ENCODE measurements at places on chromosomes 3 and 15. TPM values are rescaled to one million over a fixed set of nuclear protein-coding genes. Genes with fewer than 3 reads are reported as not detected.

CLK3 gene
- total RNA-seq, result 61.9 TPM

NEO1 gene
- 94.4 TPM for total RNA-seq

ALDH1A2 gene
- total RNA-seq, result 7.0 TPM

KLHL6 gene
- total RNA-seq, result 0.77 TPM

GOLGA6A gene
- 0.83 TPM for total RNA-seq

ATP13A5 gene
- 5.0 TPM for total RNA-seq

KPNA4 gene
- 55.1 TPM for total RNA-seq

DNA sequence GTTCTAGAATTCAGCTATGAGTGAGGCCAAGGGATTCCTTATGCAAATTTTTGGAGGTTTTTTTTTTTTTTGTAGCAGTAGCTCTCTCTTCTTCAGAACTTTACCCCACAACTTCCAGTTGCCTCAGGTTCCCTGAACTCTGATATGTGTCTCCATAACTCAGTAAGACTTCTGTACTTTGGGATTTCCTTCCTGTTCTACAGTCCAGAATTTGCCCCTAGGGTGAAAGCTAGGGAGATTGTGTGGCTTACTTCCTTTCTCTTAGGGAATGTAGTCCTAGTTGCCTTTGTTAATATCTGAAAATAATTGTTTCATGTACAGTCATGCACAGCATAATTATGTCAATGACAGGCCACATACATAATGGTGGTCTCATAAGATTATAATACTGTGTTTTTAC lies 30.8 kb downstream of the LRRC28 start:
- no peak for DNase-seq

GRCh38 chr3:108403686-108404345 lies 106.6 kb downstream of the MYH15 start:
- no peak for DNase-seq

DNA sequence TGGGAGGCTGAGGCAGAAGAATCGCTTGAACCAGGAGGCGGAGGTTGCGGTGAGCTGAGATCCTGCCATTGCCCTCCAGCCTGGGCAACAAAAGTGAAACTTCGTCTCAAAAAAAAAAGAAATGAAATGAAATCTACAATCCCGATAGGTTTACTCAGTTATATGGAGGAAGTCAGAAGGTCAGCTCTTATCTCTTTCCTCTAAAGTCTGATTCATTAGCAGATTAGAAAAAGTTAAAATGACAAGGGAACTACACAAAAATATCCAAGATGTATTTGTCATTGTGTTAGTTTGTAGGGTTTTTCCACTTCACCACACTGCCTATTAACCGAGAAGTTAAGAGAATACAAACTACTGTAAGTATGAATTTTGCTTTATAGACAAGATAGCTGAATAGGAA lies 420.6 kb downstream of the SHQ1 start:
- no peak for DNase-seq

DNA sequence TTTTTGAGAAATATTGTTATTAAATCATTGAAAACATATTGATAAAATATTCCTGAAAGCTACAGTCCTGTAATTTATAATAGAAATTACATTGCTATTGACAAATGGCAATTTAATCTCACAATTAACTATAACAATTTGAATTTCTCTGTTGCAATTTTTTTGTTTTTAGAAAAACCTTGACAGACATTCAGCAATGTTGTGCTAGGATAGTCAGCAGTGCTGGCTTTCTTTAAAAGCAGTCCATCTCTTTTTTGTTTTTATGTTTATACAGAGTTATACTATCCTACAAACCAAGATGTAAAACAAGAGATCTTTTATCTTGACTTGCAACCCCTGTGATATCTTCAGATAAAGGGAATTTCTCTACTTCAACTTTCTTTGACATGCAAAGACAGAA lies 93.1 kb downstream of the TUSC7 start:
- DNase-seq, result no peak

DNA sequence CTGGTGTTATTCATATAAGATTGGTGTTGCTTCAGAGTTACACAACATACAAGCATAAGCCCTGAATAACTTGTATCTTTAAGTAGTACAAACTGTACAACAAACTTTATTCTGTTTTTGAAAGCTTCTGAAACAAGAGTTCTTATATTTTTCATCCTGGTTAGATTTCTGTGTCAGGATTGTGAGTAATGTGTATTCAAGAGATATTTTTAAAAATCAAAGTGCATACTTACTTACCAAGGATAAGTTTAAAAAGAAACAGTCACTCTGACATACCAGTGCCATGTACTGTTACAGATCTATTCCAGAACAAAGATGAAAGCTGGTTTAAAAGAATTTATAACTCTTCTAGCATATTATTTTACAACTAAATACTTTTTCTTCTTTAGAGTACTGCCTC lies 755.1 kb downstream of the ZPLD1 start:
- no peak for DNase-seq

DNA sequence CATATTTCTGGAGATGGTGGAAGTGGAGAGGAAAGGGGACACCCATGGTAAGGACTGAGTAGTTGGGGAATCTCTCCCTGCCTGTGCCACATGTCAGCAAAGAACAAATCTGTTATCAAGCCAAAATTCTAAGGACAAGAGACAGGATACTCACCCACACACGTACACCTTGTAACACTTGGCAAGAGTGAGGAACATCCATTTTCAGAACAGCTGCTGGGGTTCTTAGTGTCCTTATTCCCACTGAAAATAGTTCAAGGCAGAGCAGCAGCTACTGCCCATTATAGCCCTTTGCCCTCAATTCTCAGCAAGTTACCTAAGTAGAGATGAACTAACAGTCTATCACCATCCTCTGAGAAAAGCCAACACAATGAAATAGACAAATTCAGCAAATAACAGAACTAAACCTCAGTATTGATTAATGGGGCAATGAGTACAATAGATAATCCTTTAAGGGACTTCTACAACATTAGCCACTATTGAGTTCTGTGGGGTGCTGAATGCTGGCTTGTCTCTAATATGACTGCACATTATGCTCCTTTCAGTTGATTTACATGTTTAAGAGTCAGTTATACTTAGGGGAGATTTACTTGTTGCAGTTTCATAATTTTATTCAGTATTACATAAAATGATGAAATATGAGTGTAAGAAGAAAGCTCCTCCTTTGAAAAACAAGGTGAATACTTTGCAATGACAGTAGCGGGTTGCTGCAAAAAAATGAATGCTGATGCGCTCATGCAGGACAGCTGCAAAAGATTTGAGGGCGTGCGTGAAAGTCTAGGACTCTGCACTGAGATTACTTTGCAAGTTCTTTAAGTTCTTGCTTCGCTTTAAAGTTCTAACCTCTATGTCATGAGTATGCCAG lies 22.4 kb downstream of the SENP5 start:
- no peak for DNase-seq

- DNase-seq, result no peak
These were observed 32.2 kb upstream of the LRTM1 start for GRCh38 chr3:54960082-54960481.

DNA sequence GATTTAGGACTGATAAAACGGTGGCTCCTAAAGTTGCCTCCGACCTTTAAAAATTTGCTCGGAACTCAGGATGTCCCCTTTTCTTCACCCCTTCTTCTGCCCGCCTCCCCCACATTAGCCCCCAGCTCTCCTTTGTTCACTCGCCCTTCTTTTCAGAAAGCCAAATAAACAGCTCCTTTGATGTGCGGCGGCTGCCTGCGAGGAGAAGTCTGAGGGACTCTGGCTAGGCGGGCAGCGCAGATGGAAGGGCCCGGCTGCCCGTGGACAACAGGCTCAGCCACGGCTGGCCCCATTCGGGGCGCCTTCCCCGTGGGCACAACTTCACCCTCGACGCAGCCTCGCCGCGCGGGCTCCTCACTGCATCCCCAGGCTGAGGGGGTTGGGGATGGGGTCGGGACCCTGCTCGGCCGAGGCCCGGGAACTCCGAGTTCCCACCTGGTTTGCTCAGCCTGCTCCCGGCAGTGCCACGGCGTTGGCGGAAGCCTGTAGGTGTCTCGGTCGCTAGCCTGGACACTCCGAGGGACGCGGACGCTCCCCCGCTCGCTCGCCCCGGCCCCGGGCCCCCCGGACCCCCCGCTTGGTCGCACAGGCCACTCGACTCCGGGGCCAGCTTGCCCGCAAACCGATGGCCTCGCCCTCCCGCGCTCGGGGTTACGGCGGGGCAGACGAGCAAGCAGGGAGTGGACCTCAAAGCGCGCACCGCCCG lies 897 bp upstream of the TLE3 start:
- DNase-seq, result no peak

- DNase-seq, result no peak
These were observed 25.0 kb downstream of the SEC61A1 start for GRCh38 chr3:128077202-128077624.

- no peak for DNase-seq
These were observed 34.6 kb downstream of the CHD2 start for GRCh38 chr15:92934716-92935115.

GRCh38 chr3:15637131-15637951 lies 35.8 kb downstream of the BTD start:
- no peak for DNase-seq

DNA sequence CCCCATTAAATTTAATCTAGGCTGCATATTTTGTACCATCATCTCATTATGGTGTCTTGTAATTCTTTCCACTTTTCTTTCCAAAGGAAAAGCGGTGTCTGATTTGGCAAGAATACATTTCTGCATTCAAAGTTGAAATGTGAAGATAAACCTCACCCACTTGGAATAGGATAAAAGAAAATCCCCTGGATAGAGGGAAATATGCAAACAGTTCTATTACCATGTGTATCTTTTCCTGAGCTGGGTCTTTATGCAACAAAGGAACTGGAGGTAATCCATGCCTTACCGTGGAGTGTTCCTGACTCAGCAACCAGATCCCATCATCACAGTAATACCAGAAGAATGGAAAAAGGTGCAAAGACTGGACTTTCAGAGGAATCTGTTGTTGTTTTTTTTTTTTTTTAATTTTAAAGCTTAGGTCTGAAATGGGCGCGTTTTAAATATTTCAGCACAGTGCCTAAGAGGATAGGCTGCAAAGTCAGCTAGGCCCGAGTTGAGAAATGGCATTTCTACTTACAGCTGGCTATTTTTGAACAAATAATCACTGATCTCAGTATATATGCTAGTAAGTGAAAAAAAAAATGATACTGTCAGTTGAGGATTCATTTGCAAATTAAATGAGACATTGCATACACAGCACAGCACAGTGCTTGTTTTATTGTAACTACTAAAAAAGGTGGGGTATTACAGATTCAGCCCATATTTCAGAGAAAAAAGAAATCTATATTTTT lies 55.5 kb upstream of the ADAMTS9 start:
- no peak for DNase-seq

DNA sequence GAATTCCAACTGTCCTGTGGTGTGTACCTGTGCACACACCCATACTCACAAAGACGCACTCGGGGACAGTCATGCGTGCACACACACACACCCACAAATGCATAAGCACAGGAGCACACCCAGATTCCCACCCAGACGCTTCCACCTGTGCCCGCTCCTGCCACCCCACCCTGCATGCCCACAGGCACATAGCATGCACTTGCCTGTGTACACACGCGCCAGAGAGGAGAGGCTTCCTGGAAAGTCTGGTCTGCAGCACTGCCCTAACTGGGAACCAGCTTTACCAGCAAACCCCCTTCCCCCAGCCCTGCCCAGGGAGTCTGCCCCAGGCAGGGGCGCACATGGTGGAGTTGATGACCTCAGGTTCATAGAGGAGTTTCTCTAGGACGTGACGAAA lies 246.2 kb downstream of the UACA start:
- no peak for DNase-seq

- no peak for DNase-seq
These were observed 16.2 kb upstream of the DUT start for GRCh38 chr15:48315041-48315440.

DNA sequence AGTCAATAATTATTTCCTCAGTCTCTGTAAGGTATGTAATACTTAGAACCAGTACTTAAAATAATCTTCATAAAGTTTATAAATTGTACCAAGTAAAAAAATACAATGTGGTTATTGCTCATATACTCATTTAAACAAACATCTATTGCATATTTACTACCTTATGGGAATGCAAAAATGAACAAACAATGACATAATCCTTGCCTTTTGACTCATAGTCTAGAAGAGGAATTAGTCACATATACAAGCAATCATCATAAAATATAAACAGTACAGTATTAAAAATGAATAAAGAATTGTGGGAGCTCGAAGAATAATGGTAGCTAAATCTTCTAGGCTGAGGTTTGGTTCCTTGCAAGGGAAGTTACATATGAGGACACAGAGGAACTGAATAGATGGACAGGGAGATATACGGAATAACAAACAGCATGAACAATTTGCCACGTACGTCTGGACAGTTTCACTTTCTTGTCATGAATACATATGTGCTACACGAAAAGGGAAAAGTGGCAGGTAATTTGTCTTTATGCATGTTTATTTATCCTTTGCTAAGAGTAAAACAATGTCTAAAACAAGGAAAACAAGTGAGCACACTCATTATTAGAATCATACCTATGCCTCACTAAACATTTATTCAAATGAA lies 17.2 kb downstream of the IMPG2 start:
- DNase-seq, result no peak

- no peak for DNase-seq
These were observed 90.4 kb downstream of the ATG7 start for GRCh38 chr3:11362600-11362999.

- DNase-seq, result no peak
These were observed 129.0 kb upstream of the ARHGEF3 start for GRCh38 chr3:56930706-56931105.

DNA sequence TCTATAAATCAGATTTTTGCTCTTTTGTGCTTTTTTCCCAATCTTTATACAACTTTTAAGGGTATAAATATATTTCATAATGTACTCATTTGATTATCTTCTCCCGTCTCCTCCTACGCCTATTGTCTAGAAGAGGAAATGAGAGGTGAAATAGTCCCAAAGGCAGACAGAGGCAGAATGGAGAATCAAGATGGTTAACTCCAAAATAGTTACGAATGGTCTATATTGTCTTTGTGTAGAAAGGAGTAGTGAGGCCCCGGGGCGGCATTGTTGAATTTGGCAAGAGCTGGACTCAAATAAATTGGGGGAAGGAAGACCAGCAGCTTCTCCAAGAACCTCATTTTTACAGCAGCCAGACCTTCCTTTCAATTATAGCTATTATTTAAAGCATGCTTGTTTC lies 23.9 kb downstream of the ITPR1 start:
- no peak for DNase-seq

DNA sequence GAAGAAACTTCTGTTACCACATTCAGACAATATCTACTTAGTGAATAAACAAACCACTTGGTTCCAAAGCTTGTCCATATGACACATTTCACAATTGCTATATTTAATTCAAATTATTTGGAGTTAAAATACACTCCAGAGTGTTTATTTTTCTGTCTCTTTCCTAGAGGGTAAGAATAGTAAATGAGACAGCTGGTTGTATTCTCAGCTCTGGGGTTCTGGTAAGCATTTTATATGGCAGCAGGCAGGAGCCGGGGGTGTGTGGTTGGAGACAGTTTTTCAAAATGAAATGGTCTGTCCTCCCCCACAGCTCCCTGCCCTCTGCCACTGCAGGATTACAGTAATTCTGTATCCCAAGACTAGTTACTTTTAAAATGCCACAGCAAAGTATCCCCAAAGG lies 10.9 kb upstream of the SEC61A1 start:
- peak; percentile 50 for DNase-seq
